ENCODE measurements at places on chromosomes 16 and 17.

- no peak for DNase-seq
These were observed 67.3 kb downstream of the ANKRD11 start for GRCh38 chr16:89422905-89423630.

DNA sequence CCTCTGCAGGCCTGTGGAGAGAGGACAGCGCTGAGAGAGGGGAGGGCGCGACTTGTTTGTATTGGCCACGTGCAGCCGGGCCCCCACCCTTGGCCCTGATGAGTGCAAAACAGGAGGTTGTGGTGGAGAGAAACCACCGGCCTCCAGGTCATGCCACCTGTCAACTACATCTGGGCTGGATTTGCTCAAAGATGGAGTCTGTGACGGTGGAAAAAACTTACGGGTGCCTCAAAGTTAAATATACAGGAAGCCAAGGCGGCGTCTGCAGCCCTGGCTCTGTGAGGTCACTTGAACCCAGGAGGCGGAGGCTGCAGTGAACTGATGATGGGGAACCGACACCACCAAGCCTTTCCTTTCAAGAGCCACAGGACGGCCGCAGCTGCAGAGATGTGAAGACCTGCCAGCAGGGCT lies 15.7 kb downstream of the C16orf74 start:
- DNase-seq, result peak; percentile 66

- DNase-seq, result no peak
These were observed 21.3 kb downstream of the SCNN1B start for GRCh38 chr16:23323224-23324030.

DNA sequence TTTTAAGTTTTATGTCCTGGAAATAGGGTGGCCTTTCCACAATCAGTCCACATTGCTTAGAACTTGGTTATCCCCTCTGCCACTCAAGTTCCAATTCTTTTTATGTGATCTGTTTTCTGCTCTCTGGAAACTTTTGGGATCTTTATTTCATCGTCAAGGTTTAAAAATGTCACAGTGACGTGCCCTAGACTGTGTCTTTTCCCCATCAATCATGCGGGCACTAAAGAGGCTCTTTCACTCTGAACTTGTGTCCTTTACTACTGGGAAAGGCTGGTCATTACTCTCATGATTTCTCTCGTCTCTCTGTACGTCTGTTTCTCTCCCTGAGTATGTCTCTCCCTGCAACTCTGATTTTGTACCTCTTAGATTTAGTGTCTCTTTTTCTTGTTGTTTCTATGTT lies 189.8 kb upstream of the AXIN2 start:
- no peak for DNase-seq

DNA sequence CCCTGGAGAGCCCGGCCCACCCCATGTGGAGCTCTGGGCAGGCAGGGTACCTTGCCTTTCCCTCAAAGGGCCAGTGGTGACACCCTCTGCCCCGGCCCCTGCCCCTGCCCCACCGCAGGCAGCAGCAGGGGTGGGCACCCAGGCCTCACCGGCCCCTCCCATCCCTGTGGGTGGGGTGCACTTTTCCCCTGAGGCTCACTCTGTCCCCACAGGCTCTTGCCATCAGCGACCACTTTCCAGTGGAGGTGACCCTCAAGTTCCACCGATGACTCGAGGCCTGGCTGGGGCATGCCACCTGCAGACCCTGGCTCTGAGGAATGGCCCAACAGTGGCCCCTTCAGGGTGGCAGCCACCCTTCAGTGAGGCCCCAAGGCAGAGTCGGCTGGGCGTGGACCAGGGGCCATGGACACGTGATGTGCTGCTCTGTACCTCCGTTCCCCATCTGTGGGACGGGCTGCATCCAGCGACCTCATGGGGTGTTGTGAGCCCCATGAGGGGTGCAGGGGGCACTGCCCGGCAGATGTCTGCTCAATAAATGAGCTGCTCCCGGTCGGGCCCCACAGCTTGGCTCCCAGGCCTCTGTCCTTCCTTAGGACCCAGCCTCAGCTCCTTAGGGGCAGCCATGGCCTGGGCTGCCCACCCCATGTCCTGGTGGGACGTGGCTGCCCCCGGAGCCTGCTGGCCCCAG lies 2.0 kb downstream of the DNASE1L2 start:
- no peak for DNase-seq

GRCh38 chr16:20611975-20612481 lies 35.9 kb upstream of the ACSM2B start:
- no peak for DNase-seq
